Thyroid gland (tissue), 4 donors: ENCODE measurements at places on chromosomes 7 and 10. TPM values are rescaled to one million over a fixed set of nuclear protein-coding genes. Genes with fewer than 3 reads are reported as not detected.
A peak's percentile ranks its signal among the peaks of the same experiment; 100 is the strongest.

- H3K4me3 ChIP-seq, result no peak overlapping the region
- H3K36me3 ChIP-seq, result no peaks in the 10 kb centered on the region
- peak overlapping the region; percentile 75 for H3K27ac ChIP-seq
- DNase-seq, result no peak
- H3K4me1 ChIP-seq, result peaks cover 65% of the 10 kb centered on the region
These were observed 26.7 kb downstream of the CREB3L2 start for GRCh38 chr7:137975221-137975620.

- no peak for DNase-seq
- peak within 1 kb of the TSS; percentile 68 for H3K27ac ChIP-seq
- no peaks in the 10 kb centered on the region for H3K4me1 ChIP-seq
- H3K27me3 ChIP-seq, result no peaks in the 10 kb centered on the region
These were observed at the start of gene GIMAP4 for GRCh38 chr7:150567169-150567568. GIMAP4 (plus strand) TSS chr7:150567390; CDS start chr7:150569902, 2,512 bp downstream.

GRCh38 chr7:17325364-17325763, 26.9 kb downstream of the AHR start:
- H3K4me3 ChIP-seq, result no peak overlapping the region
- H3K4me1 ChIP-seq, result no peaks in the 10 kb centered on the region
- H3K27me3 ChIP-seq, result no peaks in the 10 kb centered on the region
- peaks cover 2% of the 10 kb centered on the region for H3K36me3 ChIP-seq

- H3K36me3 ChIP-seq, result no peaks in the 10 kb centered on the region
- peak overlapping the region; percentile 60 for H3K27ac ChIP-seq
These were observed 17.3 kb upstream of the NRBF2 start for GRCh38 chr10:63115732-63116383.

GRCh38 chr10:61931620-61932332, 30.3 kb downstream of the ARID5B start:
- H3K27ac ChIP-seq, result no peak overlapping the region
- no peaks in the 10 kb centered on the region for H3K4me1 ChIP-seq
- H3K4me3 ChIP-seq, result no peak overlapping the region

- H3K4me1 ChIP-seq, result no peaks in the 10 kb centered on the region
- no peak for DNase-seq
- no peaks in the 10 kb centered on the region for H3K27me3 ChIP-seq
- H3K36me3 ChIP-seq, result peaks cover 13% of the 10 kb centered on the region
These were observed 81.6 kb downstream of the DNAJB6 start for GRCh38 chr7:157418204-157419034.

DNA sequence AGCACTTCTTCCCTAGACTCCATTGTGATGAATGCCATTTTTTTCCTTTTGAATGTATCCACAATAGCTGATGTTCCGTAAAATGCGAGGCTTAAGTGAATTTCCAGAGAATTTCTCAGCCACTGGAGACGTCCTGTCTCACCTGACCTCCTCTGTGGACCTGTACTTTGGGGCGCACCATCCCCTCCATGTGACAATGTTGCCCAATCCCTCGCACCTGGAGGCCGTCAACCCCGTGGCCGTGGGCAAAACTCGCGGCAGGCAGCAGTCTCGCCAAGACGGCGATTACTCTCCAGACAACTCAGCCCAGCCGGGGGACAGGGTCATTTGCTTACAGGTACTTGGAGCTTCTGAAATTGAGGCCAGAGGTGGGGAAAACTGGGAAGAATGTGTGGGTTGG, 20.2 kb downstream of the DHTKD1 start:
- H3K27ac ChIP-seq, result no peak overlapping the region
- no peaks in the 10 kb centered on the region for H3K4me1 ChIP-seq
- H3K4me3 ChIP-seq, result no peak overlapping the region
- H3K27me3 ChIP-seq, result no peaks in the 10 kb centered on the region

DNA sequence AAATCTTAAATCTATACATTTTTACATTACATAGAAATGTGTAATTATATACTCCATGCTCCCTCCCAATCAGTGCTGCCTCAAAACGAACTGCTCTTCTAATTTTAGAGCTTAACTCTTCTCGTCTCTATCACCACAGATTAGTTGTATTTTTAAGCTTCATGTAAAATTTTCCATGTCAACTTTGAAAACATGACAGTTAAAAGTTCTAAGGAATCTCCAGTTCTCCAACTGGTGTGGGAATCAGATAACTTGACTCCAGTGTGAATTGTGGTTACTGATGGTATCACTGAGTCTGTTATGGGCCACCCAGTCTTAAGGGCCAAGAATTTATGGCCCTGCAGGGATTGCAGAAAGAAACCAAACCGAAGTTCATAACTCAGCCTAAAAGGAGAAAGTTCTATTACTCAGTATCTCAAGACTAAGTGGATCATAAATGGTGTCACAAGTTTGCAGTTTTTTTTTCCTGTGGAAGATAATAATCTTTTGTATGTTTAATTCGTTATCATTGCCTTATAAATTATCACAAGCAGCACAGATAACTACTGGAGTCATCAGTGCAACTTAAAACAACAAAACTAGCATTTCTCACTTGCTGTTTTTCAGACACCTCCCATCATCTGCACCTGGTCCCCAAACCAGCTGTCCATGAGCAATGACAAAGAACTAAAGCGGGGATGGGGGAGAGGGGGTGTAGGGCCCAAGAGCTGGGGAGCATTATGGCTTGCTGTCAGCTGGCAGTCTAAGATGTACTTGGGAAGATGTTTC, 31.5 kb upstream of the KMT2E start:
- no peaks in the 10 kb centered on the region for H3K36me3 ChIP-seq
- H3K27me3 ChIP-seq, result no peaks in the 10 kb centered on the region
- H3K4me3 ChIP-seq, result no peak overlapping the region
- no peak overlapping the region for H3K27ac ChIP-seq
- no peak for DNase-seq
- peaks cover 31% of the 10 kb centered on the region for H3K4me1 ChIP-seq

GRCh38 chr7:116393654-116394053, 105.9 kb upstream of the CAV2 start:
- no peak overlapping the region for H3K27ac ChIP-seq
- no peaks in the 10 kb centered on the region for H3K27me3 ChIP-seq
- H3K36me3 ChIP-seq, result no peaks in the 10 kb centered on the region
- H3K4me1 ChIP-seq, result peaks cover 10% of the 10 kb centered on the region
- no peak overlapping the region for H3K4me3 ChIP-seq

INHBA gene
- total RNA-seq, result 3.0 TPM

RARRES2 gene
- 137 TPM for total RNA-seq
